Osteoblast (primary cell): ENCODE measurements at places on chromosomes 2 and 18. TPM values are rescaled to one million over a fixed set of nuclear protein-coding genes. Genes with fewer than 3 reads are reported as not detected.

The FEV gene
- total RNA-seq = not detected in 2 replicates

The TEKT4 gene
- not detected in 2 replicates for total RNA-seq

The LRP1B gene
- under 0.01 TPM in 1 of 2 replicates, not detected in the other for total RNA-seq

The ZAP70 gene
- under 0.01 TPM in 2 replicates for total RNA-seq

GRCh38 chr2:240902615-240903041, 3.5 kb upstream of the CROCC2 start:
- peak; percentile 84 for DNase-seq

- DNase-seq = peak; percentile 57
Measured at GRCh38 chr2:190679813-190680591, 31.1 kb downstream of the NAB1 start.

- DNase-seq = peak; percentile 19
Measured at GRCh38 chr2:190882856-190883582, 2.4 kb downstream of the GLS start.
